ENCODE measurements at places on chromosomes 4 and X. TPM values are rescaled to one million over a fixed set of nuclear protein-coding genes. Genes with fewer than 3 reads are reported as not detected.
A peak's percentile ranks its signal among the peaks of the same experiment; 100 is the strongest.

DNA sequence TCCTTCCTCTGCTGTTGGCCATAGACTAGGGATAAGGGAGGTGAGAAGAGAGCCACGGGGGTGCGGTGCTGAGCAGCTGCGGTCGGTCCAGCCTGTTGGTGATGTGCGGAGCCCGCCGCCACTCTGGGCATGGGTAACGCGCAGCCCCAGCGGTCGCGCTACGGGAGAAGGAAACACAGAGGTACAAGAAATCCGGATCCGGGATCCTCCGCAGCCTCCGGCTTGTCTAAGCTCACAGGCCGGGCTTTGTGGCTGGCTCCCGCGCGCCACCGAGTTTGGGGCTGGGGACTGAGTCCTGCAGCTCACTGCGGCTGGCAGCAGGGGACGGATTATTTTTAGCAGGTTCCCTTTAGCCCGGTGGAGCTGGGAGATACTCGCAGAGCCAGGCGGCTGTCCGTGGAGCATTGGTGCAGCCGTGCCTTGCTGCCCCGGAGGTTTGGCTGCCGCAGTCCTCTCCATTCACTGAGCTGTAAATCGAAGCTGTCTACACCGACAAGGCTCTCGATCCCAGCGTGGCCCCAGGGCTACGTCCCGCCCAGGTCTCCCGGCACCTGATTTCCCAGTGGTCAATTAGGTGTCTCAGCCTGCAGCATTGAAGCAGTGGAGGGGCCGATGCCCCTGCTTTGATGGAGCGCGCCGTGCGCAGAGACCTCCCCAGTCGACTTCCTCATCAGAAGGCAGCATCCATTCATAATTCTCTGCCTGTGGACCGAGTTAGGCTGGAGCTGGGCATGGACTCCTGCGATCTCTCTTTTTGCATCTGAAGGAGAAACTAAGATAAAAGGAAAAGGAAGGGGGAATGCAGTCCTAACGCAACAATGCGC, 81.9 kb upstream of the SCML1 start:
- DNase-seq, result no peak

DNA sequence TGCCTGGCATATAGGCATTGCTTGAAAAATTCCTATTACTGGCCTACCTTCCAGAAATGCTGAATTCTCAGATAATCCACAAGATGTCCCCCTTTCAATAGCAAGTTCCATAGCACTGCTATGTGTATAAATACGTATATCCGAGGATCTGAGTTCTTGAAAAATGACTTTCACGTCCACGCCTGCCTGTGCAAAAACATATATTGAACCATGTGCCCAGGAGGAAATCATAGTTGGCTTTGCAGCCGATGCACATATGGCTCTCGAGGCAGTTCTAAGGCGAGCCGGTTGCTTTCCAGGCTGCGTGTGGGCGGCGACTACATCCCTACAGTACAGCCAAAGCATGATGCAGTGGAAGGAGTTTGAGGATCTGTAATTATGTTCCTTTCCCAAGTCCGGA, 55.4 kb upstream of the ESX1 start:
- peak; percentile 45 for DNase-seq

- DNase-seq, result no peak
Measured at GRCh38 chr4:13478131-13478530, 6.0 kb downstream of the RAB28 start.

DNA sequence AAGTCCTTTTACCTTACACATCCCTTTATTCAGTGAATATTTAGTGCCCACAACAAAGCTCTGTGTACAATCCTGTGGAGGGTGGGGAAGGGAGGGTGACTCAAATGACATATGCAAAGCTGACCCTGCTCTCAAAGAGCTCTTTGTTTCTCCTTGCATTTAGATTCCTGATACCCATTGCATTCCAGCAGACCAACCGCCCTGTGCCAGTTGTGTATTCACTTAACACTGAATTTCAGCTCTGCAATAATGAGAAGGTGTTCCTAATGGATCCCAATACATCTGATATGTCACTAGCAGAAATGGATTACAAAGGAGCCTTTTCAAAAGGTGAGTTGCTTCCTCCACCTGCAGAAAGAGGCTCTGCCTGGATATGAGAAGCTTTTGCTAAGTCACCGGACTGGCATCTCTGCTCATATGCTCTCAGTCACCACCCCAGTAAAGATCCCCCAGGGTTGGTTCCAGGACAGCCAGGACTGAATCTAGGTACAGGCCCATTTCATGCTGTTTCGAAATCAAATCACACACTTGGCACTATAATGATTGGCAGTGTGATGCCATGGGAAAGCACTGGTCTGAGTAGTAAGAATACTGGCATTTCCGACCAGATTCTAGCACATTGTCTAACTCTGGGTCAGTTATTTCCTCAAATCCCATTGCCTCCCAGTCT, 17.1 kb upstream of the ANXA3 start:
- DNase-seq, result peak; percentile 52

- no peak for DNase-seq
Measured at GRCh38 chr4:80515496-80515895, 180.0 kb downstream of the CFAP299 start.

DNA sequence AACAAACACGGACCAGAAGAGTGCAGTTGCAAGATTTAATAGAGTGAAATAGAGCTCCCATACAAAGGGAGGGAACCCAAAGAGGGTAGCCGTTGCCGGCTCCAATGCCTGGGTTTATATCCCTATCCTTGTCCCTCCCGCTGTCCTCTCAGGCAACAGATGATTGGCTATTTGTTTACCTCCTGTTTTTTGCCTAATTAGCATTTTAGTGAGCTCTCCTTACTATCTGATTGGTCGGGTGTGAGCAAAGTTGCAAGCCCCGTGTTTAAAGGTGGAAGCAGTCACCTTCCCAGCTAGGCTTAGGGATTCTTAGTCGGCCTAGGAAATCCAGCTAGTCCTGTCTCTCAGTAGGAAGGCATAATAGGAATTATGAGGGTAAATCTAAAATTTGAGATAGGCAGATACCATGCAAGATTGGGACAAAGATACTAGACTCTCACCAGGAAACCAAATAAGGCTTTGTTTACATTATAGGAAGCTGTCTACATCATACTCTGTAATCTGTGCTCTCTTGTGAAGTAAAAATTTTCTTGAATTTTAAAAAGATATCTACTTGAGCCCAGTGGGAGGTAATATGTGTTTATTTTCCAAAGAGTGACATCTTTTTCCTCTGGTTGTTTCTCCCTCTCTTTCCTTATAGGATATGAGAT, 65.9 kb downstream of the ATP10D start:
- no peak for DNase-seq

GRCh38 chr4:187711586-187711985, 284.0 kb upstream of the ZFP42 start:
- DNase-seq, result no peak

- no peak for DNase-seq
Measured at GRCh38 chr4:48420144-48420543, 63.0 kb upstream of the SLC10A4 start.

- DNase-seq, result peak; percentile 41
Measured at GRCh38 chrX:67692246-67692645, 148.4 kb downstream of the AR start.

The CABS1 gene
- not detected for total RNA-seq

The PF4V1 gene
- total RNA-seq, result not detected

The CENPE gene
- total RNA-seq, result 1.3 TPM

- peak; percentile 50 for DNase-seq
Measured at GRCh38 chrX:3244203-3244743, 102.2 kb downstream of the MXRA5 start.

The CPZ gene
- total RNA-seq, result not detected

The PCDH10 gene
- under 0.01 TPM for total RNA-seq

The NPY2R gene
- total RNA-seq, result not detected

The ZCCHC12 gene
- total RNA-seq, result not detected

The FUNDC2 gene
- total RNA-seq, result 36.1 TPM

The TMSB15A gene
- not detected for total RNA-seq

The GPRASP3 gene
- total RNA-seq, result 2.6 TPM

The ODAM gene
- not detected for total RNA-seq

DNA sequence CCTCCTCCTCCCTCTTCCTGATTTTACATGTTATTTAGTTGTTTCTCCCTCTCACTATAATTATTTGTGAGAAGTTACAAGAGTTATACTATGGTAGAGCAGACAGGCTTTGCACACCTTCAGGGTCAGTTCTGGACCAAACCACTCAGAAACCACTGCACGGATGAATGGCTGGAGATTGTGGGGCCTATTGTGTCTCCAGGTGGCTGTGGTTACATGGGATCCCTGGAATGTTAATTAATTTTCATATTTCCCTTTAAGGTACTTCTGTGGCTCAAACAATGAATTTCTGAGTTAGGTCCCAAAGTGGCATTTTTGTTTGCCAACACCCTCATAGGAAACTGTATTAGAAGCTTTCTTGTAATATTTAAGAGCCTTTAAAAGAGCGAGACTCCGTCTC, 151.9 kb downstream of the BMPR1B start:
- DNase-seq, result no peak

- no peak for DNase-seq
Measured at GRCh38 chr4:131635191-131635590, 1513.9 kb upstream of the PCDH10 start.

- no peak for DNase-seq
Measured at GRCh38 chrX:38807873-38808272, 6.6 kb downstream of the MID1IP1 start.

- DNase-seq, result no peak
Measured at GRCh38 chr4:140523370-140523856, 555 bp upstream of the ELMOD2 start.

DNA sequence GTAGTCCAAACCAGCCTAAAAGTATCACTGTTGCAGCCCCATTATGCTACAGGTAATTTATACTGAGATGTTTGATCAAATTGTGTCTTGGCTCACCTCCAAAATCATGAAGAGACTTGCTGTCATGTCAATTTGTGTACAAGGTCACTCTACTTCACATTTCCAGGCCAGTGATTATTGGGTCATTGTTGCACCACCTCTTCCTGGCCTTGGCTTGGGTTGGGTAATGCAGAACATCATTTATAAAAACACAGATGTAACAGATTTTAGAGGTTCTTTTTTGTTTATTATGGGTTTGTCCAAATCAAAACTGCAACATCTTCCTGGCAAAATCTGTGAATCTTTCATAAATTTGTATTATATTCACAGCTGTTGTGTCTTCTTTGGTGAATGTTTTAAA, 459.5 kb downstream of the ANKRD50 start:
- no peak for DNase-seq

- DNase-seq, result no peak
Measured at GRCh38 chr4:112176596-112176995, 31.3 kb downstream of the FAM241A start.

The MAD2L1 gene
- total RNA-seq, result 2.2 TPM

The TRIM61 gene
- 1.1 TPM for total RNA-seq

GRCh38 chr4:48974979-48975640, 11.0 kb upstream of the CWH43 start:
- no peak for DNase-seq

- DNase-seq, result no peak
Measured at GRCh38 chr4:7571701-7572100, 137.0 kb upstream of the PSAPL1 start.

DNA sequence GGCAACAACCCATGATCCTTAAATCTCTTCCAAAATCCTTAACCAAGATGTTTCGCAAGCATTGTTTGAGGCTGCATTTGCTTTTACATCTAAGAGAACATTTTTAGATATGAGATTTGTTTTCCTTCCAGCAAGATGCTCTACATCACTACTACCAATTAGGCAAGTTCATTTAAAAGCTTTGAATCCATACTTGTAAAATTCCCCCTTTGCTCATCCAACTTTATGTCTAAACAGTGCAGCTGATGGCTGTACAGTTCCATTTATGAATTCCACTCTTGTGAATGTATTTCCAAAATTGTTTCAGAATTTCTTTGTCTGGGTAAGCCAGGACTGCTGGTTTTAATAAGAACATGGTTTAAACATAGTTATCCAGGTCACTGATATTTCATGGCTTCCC, 31.5 kb downstream of the RAI2 start:
- DNase-seq, result no peak

The PLAC8 gene
- 4.4 TPM for total RNA-seq

GRCh38 chr4:174201871-174202270, 81.6 kb downstream of the FBXO8 start:
- DNase-seq, result no peak

- DNase-seq, result no peak
Measured at GRCh38 chr4:187744911-187745310, 250.7 kb upstream of the ZFP42 start.

DNA sequence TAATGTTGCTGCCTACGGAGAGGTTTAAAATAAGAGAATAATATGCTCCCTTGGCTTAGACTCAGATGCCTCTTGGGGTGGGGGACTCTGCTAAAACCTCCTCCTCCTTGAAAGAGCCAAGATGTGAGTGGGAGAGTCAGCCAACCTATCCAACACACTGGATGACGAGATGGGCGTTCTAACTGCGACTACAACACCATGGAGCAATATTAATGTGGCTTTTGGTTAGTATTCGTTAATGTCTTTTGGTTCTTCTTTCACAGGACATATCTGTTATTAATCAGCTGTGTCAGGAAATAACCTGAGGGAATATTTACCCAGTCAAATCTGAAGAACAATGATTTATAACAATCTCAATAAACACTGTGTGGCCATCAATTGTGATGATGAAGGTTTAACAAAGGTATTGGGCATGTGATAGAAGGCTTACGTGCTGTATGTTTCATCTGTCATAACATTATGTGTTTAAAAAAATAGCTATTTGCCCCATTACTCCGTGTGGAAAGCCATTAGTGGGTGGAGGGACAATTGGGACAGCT, 143.5 kb upstream of the FTHL17 start:
- DNase-seq, result no peak

- DNase-seq, result peak; percentile 39
Measured at GRCh38 chrX:97524997-97525396, 641.3 kb downstream of the RPA4 start.

- DNase-seq, result no peak
Measured at GRCh38 chr4:102094481-102094880, 250.8 kb downstream of the SLC39A8 start.

The PLK4 gene
- 1.7 TPM for total RNA-seq

DNA sequence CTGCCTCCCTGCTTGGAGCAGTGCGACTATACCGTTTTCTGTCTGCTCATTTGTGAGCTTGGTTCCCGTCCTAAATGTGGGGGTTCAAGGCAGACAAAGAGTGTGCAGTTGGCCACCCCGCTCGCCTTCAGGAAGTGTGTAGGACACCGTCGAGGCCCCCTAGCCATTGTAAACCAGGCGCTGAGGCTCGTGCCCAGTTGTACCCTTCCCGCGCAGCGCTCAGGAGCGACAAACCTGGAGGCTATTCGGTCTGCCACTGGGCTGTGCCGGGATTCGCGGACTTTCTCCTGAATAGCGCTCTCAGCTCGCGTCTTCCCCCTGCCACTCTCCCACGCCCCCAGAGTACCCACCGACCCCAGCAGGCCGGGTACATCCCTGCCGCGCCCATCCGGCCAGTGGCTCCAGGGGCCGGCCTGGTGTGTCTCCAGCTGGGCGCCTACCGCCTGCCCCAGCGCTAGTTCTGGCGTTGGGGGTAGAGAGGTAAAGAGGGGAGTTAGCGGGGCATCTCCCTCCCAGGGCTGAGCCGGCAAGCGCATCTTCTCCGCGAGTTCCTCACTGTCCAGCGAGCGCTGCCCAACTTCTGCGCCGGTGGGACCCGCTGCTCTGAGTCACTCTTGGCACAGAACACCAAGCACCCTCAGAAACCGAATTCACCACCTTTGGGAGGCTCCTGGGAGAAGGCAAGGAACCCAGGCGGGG, 880 bp upstream of the LONRF3 start:
- no peak for DNase-seq

GRCh38 chrX:68889249-68889648, 60.4 kb downstream of the EFNB1 start:
- DNase-seq, result no peak

- DNase-seq, result peak; percentile 35
Measured at GRCh38 chr4:16205298-16206164, 20.7 kb downstream of the TAPT1 start.

GRCh38 chrX:7316887-7317286, 168.9 kb upstream of the PUDP start:
- no peak for DNase-seq
